Lung (tissue), 17 donors: ENCODE measurements at places on chromosomes 7 and 10. TPM values are rescaled to one million over a fixed set of nuclear protein-coding genes. Genes with fewer than 3 reads are reported as not detected.

AUTS2 gene
- total RNA-seq: 115 TPM

BCAP29 gene
- total RNA-seq: 49.0 TPM

NODAL gene
- not detected for total RNA-seq

PRF1 gene
- 5.1 TPM for total RNA-seq

MYOF gene
- total RNA-seq: 111 TPM

KIAA1549 gene
- total RNA-seq: 5.5 TPM

EMX2 gene
- not detected for total RNA-seq

DIP2C gene
- total RNA-seq: 20.0 TPM

AGFG2 gene
- 36.0 TPM for total RNA-seq

COL17A1 gene
- 0.92 TPM for total RNA-seq

GPRIN2 gene
- total RNA-seq: 36.5 TPM

ANK3 gene
- total RNA-seq: 96.0 TPM

SEMA3E gene
- total RNA-seq: 4.9 TPM

EBF3 gene
- not detected for total RNA-seq

GJD4 gene
- not detected for total RNA-seq

CCDC126 gene
- 11.3 TPM for total RNA-seq

LIPK gene
- not detected for total RNA-seq

C10orf105 gene
- 0.58 TPM for total RNA-seq

CALHM3 gene
- 0.15 TPM for total RNA-seq

POM121C gene
- total RNA-seq: 26.2 TPM

CC2D2B gene
- 0.74 TPM for total RNA-seq

CARD11 gene
- total RNA-seq: 3.2 TPM

CYP3A5 gene
- 26.3 TPM for total RNA-seq

LRRTM3 gene
- total RNA-seq: 0.68 TPM

SPDYE6 gene
- total RNA-seq: not detected

FKBP6 gene
- 1.5 TPM for total RNA-seq

HOXA13 gene
- total RNA-seq: not detected

AGAP6 gene
- total RNA-seq: 7.7 TPM

MBL2 gene
- 0.06 TPM for total RNA-seq

CALML5 gene
- total RNA-seq: not detected

GFRA1 gene
- total RNA-seq: 2.1 TPM

RBP3 gene
- not detected for total RNA-seq

MBLAC1 gene
- 2.9 TPM for total RNA-seq

KNDC1 gene
- 7.5 TPM for total RNA-seq

GHRHR gene
- not detected for total RNA-seq

ZNF25 gene
- 8.0 TPM for total RNA-seq

RNF32 gene
- total RNA-seq: 2.7 TPM

CUBN gene
- 1.7 TPM for total RNA-seq

SH2D4B gene
- total RNA-seq: 0.28 TPM

PAX2 gene
- total RNA-seq: not detected

GPR26 gene
- not detected for total RNA-seq

ANTXRL gene
- total RNA-seq: not detected
